ENCODE measurements at places on chromosomes 1 and 21.
A peak's percentile ranks its signal among the peaks of the same experiment; 100 is the strongest.

DNA sequence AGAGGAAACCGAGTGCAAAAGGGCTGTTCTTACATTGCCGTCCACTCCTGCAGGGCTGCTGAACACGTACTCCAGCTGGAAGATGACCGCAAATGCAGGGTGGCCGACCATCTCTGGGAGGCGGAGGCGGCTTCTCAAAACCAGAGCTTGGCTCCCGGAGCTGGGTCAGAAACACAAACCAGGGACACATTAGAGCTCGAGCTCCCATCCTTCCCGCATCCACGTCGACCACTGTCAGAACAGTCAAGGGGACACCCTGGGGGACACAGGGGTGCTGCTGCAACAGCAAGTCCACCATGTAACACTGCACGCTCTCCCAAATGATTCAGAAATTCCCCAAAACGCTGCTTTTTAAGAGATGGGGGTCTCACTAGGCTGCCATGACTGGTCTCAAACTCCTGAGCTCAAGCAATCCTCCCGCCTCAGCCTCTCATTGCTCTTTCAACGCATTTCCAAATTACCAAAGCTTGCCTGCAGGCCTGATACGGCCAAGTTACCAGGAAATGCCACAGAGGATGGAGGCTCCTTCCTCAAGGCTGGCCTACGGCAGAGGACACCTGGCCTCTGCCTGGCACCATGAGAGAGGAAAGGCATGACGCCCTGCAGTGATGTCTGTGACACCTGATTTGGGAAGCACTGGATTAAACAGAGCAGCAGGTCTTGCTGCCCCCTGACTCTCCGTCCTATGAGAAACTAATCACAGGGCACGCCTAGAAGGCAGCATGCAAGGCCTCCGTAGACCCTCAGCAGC is 45.0 kb downstream of the NPHP4 start:
- DNase-seq, result no peak

DNA sequence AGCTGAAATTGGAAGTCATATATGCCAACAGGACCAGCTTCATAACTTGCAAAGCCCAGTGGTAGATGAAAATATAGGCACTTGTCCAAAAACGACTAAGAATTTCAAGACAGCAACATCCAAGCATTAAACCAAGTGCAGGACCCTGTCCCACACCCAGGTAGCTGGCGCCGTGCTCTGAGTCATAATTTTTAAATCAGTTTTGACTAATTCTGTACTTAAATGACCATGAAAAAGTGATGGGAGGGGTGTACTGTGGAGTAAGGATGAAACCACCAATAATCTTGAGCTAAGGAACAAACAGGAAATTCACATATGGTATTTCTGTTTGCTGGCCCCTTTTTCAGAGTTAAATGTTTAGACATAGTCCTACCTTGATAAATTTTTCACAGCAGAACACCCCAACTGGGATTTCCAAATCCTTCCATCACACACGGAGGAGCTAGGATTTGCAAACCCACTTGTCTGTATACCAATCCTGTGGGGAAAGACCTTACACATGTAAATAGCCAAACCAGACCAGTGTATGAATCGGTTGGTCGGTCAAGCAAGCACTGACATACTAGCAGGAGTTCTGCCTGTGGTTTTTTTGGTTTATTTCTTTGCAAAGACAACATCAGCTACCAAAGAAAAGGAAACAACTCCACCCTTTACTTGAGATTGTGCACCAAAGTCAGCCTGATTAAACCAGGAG is 235.7 kb upstream of the RAB4A start:
- no peak for DNase-seq

GRCh38 chr1:16026723-16027484 is 5.1 kb downstream of the CLCNKA start:
- DNase-seq, result peak; percentile 9

GRCh38 chr1:5220821-5221220 is 566.4 kb downstream of the AJAP1 start:
- no peak for DNase-seq

- no peak for DNase-seq
Observed at GRCh38 chr21:46660505-46660904, 25.0 kb downstream of the PRMT2 start.

- DNase-seq, result no peak
Observed at GRCh38 chr1:67612788-67613241, 72.2 kb upstream of the GADD45A start.

DNA sequence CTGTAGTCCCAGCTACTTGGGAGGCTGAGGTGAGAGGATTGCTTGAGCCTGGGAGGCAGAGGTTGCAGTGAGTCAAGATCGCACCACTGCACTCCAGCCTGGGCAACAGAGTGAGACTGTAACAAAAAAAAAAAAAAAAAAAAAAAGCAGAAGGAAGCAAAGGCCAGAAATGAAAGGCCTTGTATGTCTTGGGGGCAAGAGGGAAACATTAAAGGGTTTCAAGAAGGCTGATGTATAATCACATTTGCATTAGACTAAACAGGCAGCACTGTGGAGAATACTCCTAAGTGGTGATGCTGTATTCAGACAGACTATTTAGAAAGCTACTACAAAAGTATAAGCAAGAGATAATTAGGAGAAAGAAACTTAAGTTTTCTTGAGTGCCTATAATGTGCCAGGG is 10.4 kb downstream of the ANP32E start:
- DNase-seq, result no peak

GRCh38 chr1:44947063-44947773 is 39.2 kb downstream of the EIF2B3 start:
- DNase-seq, result no peak

- DNase-seq, result no peak
Observed at GRCh38 chr21:45034556-45035476, 39.6 kb upstream of the ADARB1 start.

- no peak for DNase-seq
Observed at GRCh38 chr21:36551731-36552433, 72.0 kb upstream of the CLDN14 start.

- DNase-seq, result no peak
Observed at GRCh38 chr1:25994402-25995150, 3.3 kb downstream of the PAFAH2 start.

- DNase-seq, result no peak
Observed at GRCh38 chr21:41627428-41627827, 119.5 kb upstream of the TMPRSS2 start.

GRCh38 chr1:110462964-110463363 is 12.0 kb downstream of the PROK1 start:
- no peak for DNase-seq

DNA sequence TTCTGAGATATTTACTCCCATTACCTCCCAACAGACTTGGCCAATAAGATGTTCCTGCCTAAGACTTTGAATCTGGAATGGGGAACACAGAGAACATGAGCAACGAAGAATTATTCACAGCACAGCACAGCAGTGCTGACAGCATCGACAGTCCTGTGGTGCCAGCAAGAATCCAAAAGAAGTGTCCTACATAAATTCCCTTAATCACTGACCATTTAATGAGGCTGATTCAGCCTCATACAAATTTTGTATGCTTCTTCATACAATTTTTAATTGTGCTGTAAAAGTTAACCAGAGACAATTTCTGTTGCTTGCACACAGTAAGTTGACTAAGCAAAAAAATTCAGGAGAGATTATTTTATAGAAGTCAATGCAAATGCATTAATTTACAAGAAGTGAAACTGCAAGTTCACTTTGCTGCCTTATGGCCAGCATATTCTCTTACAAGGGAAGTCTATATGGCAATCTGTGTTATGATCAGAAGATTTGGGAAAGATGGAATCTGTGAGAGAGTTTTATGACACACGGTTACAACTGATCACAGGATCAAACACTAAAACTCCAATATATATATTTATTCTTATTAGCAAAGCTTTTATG is 855.9 kb downstream of the LTN1 start:
- no peak for DNase-seq

DNA sequence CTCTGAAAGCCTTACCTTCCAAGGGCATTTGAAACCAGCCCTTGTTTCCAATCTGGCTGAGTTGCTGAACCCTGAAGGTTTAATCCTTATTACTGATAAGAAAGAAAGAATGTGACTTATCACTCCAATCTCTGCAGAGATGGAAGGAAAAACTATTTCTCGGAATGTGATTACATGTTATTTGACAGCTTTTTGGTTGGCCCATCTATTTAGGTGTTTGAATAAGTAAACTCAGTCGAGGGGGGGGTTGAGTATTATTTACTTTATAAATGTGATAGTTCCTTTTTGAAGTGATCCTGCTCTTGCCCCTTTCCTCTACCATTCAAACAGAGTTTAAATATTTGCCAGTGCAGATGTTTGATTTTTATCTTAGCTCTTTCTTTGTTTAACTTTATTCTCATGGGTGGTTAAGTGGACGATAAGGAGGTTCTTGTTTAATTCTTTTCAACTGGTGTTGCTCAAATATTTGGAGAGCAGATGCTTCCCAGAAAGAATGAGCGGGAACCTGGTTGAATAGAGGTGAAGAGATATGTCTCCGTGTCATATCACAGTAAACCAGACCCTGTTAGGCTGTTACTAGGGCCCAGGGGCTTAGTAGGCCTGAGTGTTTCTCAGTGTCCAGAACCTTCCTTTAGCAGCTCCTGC is 126.1 kb downstream of the CACHD1 start:
- no peak for DNase-seq

- DNase-seq, result no peak
Observed at GRCh38 chr1:10860682-10861081, 64.2 kb upstream of the CASZ1 start.

DNA sequence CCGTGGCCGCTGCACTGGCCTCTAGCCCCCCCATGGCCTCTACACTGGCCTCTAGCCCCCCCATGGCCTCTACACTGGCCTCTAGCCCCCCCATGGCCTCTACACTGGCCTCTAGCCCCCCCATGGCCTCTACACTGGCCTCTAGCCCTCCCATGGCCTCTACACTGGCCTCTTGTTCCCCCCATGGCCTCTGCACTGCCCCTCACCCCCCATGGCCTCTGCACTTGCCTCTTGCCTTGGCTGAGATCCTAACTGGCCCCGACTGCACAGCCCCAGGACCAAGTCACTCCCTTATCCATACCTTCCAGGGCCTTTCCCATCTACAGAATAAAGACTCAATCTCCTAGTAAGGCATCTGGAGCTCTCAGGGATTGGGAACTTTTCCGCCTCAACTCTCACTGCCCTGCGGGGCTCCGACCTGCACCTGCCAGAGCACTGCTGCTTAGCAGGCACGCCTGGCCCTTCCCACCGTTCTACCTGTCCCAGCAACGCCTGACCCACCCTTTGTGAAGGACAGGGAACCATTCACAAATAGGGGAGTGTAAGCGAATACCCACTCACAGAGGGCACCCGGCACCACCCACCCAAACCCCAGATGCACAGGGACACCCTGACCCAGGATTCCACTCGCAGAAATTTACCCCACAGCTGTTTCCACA is 38.8 kb downstream of the ACOT7 start:
- DNase-seq, result no peak

- DNase-seq, result no peak
Observed at GRCh38 chr1:41340655-41341364, 20.4 kb upstream of the FOXO6 start.

DNA sequence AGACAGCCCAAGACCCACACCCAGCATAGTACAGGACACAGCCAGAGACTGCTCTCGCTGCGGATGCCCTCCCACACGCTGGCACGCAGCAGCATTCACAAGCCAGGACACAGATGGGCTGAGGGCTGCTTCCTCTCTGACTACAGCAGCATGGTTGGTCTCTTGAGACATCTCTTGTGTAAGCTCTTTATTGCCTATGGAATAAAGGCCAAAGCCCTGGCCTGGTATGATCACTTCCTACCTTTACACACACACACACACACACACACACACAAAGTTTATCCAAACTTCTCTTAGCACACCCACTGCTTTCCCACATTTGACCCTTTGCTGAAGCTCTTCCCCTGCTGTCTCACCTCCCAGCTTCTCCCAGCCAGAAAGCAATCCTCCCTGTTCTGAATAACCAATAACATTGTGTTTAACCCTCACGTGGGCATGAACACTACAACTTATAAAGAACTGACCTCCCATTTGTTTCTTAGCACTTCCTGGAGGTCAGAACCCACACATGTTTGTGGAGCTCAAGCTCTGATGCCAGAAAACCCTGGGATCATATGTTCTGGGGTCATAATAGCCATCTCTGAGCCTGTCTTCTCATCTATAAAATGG is 1.2 kb upstream of the LUZP1 start:
- no peak for DNase-seq

- no peak for DNase-seq
Observed at GRCh38 chr1:61287734-61288133, 205.4 kb downstream of the NFIA start.

DNA sequence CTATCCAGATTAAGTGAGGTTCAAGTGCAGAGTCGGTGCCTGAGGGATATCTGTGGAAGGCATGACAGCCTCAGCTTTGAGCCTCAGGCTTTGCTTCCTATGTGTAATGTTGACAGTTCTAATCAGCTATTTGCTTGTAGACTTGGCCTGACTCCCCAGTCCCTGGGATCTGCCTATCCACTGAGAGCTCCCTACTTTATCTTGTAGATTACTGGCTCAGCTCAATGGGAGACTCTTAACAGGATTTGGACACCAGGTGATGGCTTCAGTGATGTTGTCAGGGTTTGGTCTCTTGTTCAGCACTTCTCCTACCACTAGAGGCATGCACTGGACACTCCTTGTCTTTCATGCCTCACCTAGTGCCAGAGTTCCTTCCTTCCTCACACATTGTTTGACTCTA is 126.6 kb upstream of the BEND5 start:
- DNase-seq, result no peak

GRCh38 chr21:31509194-31510017 is 150.1 kb upstream of the SOD1 start:
- peak; percentile 10 for DNase-seq

DNA sequence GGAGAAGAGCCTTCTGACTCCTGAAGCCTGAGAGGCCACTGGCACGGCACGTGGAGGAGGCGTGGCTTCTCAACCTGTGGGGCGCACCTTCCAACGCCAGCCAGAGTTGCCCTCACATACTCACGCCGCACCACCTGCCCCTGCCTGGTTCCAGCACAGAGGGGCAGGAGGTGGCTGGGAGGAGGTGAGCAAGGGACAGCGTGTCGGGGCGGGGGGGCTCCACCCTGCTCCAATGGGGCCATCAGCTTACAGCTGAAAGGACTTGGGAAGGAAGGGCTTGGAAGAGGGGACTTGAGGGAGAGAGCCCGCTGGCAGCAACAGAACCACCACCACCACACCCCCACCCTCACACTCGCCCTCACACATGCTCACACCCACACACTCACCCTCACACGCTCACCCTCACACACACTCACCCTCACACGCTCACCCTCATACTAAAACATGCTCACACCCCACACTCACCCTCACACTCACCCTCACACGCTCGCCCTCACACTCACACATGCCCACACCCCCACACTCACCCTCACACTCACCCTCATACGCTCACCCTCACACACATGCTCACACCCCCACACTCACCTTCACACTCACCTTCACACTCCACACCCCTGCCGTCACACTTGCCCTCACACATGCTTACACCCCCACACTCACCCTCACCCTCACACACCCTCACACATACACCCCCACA is 41.6 kb upstream of the EDN2 start:
- DNase-seq, result no peak

GRCh38 chr1:64828829-64829228 is 84.0 kb downstream of the RAVER2 start:
- DNase-seq, result no peak

Data from stimulated activated CD8-positive, alpha-beta memory T cell treated with anti-CD3 and anti-CD28 coated beads, Interleukin-7, amount 100 ng/mL, for 1 hour (primary cell).